ENCODE measurements at places on chromosomes 5 and 9.

GRCh38 chr5:58759745-58760144 is 176.9 kb downstream of the RAB3C start:
- no peak for DNase-seq

DNA sequence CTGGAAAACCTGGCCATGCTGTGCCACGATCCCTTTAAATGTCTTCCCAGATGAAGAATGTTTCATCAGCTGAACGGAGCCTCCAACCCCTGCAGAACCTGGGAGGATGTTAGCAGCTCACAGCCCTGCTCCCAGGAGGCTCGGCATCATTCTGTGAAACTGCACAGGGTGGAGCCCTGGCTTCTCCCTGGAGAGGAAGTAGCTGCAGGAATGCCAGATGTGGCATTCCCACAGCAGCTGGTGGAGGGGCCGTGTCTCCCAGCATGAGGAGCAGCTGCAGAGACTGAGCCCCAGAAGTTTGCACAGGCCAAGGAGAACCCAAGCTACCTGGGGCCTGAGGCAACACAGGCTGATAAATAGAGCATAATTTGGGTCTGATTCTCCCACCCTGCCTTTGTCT is 165.8 kb upstream of the MAP3K1 start:
- DNase-seq: peak; percentile 72

GRCh38 chr9:123823194-123823947 is 106.6 kb downstream of the DENND1A start:
- no peak for DNase-seq

- peak; percentile 25 for DNase-seq
Observed at GRCh38 chr5:24094081-24094679, 550.6 kb downstream of the CDH10 start.

DNA sequence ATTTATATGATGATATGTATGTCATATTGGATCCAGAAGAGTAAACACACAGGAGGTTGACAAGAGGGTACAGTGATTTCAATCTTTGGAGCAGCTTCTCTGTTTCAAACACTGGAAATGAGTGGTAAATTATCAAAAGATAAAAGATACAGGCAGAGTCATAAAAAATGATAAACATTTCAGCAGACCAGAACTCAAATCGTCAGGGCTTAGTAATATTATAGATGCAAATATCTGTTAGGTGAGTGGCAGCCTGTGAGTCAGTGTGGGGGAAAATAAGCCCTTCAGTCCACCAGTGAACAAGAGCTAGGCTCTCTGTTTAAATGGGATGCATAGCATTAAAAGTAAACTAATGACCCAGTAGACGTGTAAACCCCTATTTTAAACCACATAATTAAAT is 1378.1 kb downstream of the EFNA5 start:
- peak; percentile 72 for DNase-seq

DNA sequence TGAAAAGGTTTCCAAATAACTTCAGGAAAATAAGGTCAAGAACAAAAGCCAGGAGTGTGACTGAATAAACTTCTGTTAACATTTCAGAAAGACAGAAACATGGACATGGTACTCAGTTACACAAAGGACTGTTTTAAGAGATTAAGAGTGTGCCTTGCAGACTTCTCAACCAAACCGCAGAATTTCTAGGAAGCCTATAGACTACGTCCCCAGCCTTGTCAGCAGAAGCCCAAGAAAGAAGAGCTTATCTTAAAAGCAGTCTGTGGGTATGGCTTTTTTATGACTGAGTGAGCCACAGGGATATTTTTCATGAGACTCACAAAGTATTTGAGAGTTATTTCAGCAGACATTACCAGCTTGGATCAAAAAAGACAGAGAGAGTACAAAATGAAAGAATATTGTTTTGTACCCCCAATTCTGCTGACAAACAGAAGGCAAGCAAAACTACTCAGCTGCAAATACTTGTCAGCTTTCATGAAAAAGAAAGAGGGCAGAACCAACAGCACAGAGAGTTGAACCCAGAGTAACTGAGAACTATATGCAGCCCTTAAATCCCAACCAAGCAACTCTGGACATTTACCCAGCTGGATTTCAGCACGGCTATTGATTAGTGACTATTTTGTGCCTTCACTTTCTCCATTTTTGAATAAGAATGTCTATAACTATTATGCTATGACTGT is 711.0 kb upstream of the CTNND2 start:
- no peak for DNase-seq

GRCh38 chr5:111308951-111309350 is 84.8 kb downstream of the CAMK4 start:
- no peak for DNase-seq

- DNase-seq: no peak
Observed at GRCh38 chr5:34041247-34041972, 1.6 kb downstream of the C1QTNF3 start.

GRCh38 chr5:169288066-169288930 is 12.6 kb downstream of the SLIT3 start:
- DNase-seq: no peak

- DNase-seq: peak; percentile 22
Observed at GRCh38 chr5:174418809-174419539, 305.4 kb upstream of the MSX2 start.

- DNase-seq: no peak
Observed at GRCh38 chr5:116806836-116807235, 232.2 kb upstream of the SEMA6A start.

DNA sequence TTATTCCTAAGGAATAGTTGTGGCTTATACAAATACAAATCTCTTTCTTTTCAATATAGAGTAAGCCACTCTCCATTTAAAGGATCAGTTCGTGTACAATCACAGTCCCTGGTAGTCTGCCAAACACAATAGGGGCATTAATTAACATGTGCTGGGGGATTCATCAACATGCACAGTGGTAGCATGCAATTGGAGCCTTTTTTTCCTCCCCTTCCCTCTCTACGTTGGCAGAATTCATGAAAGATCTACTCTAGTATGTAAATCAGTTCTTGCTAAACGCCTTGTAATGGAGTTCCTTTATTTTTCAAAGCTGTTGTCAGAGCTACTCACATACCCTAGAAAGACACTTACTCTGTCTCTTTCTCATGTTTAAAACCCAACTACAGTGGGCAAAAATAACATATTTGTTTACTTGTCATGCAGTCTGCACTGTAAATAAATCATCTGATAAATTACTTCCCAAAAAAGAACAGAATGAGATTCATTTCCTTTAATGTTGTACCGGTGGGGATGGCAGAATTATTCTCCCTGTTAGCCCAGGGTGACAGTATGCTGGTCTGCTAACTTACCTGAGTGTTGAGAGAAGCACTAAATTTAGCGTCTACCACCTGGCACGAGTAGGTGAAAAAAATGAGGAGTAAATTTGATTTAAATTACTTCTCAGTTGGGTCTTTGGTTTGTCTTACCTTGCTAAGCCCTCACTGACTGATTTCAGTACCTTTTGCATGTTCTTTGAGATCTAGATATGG is 341.5 kb upstream of the CCNH start:
- DNase-seq: no peak

GRCh38 chr9:105158020-105158419 is 86.4 kb upstream of the SLC44A1 start:
- DNase-seq: no peak

- no peak for DNase-seq
Observed at GRCh38 chr5:88954511-88954910, 71.5 kb upstream of the MEF2C start.

DNA sequence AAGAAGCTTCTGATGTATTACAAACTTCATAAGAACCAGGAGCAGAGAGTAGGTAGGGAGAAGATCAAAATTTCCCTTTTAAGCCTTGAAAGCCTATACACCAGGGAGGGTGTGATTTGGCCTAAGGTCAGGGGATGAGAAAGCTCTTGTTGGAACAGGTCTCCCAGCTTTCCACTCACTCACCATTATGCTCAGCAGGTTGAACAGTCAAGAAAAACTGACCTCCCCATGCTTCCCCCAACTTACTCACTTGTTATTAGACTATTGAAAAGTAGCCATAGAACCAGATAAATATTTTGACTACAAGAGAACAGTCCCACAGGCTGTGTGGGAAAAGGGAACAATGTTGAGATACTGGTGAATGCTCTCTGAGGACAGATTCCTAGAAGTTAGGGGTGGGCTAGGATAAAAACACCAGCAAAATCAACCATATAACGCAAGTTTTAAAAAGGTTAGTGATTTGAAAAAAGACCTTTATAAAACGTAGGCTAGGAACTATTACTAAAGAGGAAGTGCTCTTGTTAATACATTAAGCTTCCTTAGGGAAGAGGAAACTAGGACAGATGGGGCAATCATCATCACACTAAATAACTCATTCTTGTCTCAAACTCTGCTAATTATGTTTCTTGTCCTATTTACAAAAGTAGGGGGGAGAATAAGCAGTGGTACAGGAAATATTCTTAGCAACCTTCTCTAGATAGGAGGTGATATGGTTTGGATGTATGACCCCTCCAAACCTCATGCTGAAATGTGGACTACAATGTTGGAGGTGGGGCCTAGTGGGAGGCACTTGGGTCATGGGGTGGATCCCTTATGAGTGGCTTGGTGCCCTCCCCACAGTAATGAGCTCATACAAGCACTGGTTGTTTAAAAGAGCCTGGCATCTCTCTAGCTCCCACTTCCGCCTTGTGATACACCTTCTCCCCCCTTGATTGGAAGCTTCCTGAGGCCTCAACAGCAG is 31.0 kb downstream of the PCDHGC5 start:
- no peak for DNase-seq

GRCh38 chr5:149549461-149550267 is 1.6 kb downstream of the CSNK1A1 start:
- DNase-seq: peak; percentile 53

- no peak for DNase-seq
Observed at GRCh38 chr5:132055808-132056609, 4.4 kb upstream of the IL3 start.

- no peak for DNase-seq
Observed at GRCh38 chr9:26081847-26082246, 403.6 kb upstream of the TUSC1 start.

DNA sequence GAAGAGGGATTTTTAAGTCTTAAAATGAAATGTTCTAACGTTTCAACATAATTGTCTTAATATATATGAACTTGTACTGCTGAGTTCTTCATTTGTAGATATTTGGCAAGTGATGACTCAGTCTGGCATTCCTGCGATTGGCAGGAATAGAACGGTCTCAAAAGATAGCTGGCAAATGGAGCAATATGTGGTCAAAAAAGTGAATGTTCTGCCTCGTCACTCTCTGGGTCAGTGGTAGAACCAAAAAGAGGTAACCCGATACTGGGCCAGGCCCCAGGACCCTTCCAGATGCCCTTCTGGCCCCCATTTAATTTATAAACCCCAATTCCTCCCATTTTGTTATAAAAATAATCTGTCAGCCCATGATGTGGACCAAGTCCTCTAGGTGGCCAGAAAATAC is 39.2 kb downstream of the ZNF366 start:
- peak; percentile 36 for DNase-seq

- peak; percentile 66 for DNase-seq
Observed at GRCh38 chr9:88950341-88951154, 40.7 kb upstream of the S1PR3 start.

DNA sequence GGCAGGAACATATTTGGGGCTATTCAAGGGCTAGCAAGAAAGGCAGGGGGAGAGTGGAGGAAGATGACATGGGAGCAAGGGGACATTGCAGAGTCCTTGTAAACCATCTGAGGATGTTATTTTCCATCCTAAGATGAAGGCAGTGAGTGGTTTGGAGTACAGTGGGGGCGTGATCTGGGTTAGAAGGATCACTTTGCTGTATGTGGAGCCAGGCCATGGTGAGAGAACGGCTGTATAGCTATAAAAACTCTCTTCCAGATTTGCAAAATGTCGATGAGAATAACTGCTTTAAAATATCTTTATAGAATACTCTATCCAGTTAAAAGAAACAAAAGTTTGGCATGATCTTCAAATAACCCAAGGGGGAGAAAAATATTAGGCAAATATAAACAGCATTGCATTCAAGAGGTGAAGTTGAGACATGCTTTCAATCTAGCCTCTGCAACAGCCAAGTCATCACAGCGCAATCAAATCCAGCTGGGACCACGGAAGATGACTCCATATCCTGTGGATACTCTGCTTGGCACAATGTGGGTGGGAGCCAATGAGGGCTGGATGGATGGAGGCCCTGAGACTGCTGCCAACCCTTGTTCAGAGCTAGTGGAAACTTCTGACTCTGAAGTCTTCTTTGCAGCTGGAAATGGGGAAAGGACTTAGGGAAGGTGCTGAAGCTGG is 111.5 kb upstream of the BASP1 start:
- DNase-seq: peak; percentile 85

- DNase-seq: peak; percentile 18
Observed at GRCh38 chr9:2623288-2624050, 1.9 kb downstream of the VLDLR start.

DNA sequence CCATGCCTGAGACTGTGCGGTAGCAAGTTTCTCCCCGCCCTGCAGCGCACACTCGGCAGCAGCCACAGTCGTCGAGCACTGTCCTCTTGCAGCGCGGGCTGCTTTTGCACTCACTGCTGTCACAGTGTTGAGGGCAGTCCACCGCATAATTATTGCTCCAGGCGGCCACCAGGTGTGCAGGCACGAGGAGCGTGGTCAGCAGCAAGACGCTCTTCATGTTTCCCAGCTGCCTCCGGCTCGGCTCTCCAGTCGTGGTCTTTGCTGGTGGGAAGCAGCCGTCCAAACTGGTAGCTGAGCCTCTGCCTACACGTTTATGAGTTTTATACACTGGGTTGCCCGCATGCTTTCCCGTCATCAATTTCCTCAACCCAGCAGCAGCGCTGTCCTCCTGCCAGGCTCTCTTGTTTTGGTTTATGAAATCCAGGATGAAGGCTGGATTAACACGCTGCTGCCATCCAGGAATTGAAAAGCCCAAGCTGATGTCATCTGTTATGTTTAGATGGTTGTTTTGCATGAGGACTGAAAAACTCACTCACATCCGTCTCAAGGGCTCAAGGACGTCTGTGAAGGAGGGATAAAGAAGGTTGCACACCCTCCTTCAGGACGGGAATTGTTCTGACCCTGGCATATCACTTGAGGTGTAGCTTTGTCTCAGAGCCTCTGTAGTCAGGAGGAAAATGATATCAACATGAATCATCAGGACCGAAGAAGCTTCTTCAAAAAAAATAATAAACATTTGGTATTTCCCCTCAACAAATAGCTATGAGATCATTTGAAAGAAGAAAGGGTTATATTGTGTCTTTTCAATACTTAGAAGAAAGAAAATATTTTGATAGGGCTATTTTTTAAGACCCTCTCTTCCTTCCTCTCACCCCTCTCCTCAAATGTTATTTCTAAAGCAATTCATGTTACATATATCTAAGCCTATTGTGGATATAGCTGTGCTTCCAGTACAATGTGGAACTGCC is at the start of gene ESM1:
Gene ESM1 (minus strand): TSS at position 293 of the 968 bp plus-strand sequence. CDS start 76 bp downstream, at position 217.
- peak; percentile 61 for DNase-seq

- DNase-seq: peak; percentile 74
Observed at GRCh38 chr9:16421532-16421931, 448.9 kb downstream of the BNC2 start.

DNA sequence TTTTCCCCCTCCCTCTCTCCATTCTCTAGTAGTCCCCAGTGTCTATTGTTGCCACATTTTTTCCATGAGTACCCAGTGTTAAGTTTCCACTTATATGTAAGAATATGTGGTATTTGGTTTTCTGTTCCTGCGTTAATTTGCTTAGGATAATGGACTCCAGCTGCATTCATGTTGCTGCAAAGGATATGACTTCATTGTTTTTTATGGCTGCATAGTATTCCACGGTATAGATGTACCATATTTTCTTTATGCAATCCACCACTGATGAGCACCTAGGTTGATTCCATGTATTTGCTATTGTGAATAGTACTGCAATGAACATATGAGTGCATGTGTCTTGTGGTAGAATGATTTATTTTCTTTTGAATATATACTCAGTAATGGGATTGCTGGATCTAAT is 77.4 kb upstream of the MEGF10 start:
- no peak for DNase-seq
